Right lobe of liver (tissue), 6 donors: ENCODE measurements at places on chromosomes 2 and 18. TPM values are rescaled to one million over a fixed set of nuclear protein-coding genes. Genes with fewer than 3 reads are reported as not detected.

The RUFY4 gene
- not detected for total RNA-seq

The CCDC141 gene
- 0.88 TPM for total RNA-seq

DNA sequence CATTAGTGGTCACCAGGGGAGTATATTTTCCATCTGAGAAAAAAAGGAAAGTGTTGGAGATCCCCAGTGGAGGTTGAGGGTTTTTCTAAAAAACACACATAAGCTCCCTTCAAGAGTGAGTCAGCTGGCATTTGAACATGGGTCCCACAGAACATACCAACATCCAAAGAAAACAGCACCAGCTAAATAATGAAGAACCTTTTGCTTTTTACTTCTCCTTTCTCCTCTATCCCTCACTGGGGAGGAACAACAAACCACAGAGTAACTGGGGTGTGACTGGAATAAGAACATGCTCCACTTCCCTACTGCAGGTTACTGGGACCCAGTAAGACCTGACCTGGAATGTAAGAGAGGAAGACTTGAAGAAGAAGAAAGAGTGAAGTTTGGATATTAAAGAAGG, 56.5 kb upstream of the RAPH1 start:
- no peak for DNase-seq

- no peak for DNase-seq
Observed at GRCh38 chr2:67945940-67946339, 116.9 kb downstream of the C1D start.

DNA sequence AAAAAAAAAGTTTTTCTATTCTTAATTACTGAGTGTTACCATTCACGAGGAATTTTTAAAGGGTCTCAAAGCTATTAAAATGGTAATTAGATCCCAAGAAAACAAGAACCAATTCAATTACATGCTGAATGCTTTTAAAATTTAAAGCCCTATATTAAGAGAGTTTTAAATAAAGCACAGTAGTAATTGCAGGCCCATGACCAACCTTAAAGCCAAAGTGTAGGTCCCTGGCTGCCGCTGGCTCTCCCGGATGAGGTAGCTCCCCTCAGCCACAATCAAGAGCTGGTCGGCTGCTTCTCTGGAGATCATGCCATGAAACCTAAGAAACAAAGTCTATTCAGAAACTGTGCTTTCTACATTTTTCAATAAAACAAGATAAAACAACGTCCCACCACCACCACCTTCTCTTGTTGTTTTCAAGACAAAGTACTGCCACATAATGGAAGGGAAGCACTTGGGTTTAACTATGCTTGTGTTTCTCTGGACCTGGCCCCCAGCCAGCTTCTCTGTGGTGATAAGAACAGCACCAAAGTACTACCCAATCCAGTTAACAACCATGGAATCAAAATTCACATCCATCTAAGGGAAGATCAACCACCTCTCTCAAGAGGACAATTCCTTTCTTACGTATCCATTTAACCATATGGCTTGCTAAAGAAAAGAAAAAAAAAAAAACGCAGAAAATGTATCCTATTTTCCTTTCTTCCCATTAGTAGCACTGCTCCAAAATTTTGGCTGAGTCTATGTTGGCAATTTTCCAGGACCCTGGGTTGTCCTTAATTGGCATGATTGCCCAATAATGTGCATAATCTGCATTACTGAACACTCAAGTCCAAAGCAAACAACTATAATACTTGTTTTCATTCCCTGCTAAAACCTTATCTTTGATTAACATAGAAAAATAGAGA, 90.1 kb downstream of the CHN1 start:
- DNase-seq = no peak

- no peak for DNase-seq
Observed at GRCh38 chr18:76572518-76573247, 77.6 kb upstream of the ZNF516 start.

DNA sequence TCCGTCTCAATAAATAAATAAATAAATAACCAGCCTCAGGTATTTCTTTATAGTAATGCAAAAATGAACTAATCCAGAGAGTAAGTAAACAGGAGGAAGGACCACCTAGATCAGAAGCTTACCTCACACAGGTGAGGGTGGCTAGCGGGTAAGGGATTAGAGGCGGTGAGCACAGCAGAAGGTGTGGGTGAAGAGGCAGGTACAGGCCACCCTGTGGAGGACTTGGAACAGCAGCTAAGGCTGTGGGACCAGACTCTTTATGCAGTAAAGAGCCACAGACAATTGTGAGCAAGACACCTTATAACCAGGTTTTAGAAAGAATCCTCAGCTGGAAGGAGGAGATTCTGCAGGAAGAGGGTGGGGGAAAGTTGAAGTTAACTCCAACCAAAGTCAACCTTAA, 34.2 kb upstream of the TTR start:
- no peak for DNase-seq

The CHRND gene
- total RNA-seq = not detected

DNA sequence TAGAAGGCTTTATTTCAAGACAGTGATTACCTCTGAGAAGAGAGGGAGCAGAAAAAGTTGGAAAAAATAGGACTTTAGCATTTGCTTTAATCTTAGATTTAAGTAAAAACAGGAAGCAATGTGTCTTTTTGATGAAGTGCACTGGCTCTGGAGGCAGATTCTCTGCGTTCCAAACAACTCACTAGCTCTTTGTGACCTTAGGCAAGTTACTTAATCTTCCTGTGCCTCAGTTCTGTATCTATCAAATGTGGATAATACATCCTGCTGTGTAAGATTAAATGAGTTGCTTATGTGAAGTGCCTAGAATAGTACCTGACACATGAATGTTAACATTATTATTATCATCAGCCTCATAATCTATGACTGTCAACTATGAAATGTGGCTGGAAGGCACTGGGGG, 42.3 kb downstream of the RPRD1A start:
- DNase-seq = no peak

The ERFE gene
- total RNA-seq = not detected

The RFX8 gene
- total RNA-seq = not detected

DNA sequence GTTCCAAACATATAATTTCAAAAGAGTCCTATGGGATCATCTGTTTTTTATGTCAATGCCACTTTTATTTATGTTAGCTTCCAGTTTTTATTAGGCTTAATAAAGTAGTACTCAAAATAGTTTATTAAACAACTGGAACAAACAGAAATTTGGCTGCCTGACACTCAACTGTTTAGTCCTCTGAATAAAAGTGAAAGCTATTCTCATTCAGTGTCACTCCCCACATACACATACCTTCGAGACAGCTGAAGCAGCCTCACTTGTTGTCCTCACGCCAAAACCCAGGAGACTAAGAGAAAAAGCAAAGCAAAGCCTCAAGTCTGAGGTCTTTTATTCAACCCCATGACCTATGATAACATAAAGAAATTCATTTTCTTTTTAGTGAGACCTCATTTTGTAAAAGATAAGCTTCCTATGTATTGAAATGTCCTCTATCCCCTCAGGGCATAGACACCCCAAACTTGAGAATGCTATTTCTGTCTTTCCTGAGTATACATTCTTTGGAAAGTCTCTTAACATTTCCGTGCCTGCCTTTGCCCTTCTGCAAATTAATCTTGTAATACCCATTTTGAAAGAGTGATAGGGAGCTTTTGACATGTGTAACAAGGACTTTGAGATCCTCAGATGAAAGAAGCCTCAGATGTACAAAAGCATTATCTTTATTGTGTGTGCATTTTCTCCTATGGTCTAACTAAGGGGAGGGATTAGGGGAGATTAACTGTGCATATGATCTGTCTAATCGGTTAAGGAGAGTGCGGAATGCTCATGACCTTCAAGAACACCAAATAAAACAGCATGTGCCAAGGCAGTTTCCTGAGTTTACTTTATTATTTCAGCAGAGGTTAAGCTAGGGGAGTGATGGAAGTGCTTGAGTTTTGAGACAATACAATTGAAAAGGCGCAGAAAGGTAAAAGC, 1523.7 kb upstream of the PIK3C3 start:
- no peak for DNase-seq

GRCh38 chr18:24600076-24600654, 139.7 kb downstream of the HRH4 start:
- no peak for DNase-seq

DNA sequence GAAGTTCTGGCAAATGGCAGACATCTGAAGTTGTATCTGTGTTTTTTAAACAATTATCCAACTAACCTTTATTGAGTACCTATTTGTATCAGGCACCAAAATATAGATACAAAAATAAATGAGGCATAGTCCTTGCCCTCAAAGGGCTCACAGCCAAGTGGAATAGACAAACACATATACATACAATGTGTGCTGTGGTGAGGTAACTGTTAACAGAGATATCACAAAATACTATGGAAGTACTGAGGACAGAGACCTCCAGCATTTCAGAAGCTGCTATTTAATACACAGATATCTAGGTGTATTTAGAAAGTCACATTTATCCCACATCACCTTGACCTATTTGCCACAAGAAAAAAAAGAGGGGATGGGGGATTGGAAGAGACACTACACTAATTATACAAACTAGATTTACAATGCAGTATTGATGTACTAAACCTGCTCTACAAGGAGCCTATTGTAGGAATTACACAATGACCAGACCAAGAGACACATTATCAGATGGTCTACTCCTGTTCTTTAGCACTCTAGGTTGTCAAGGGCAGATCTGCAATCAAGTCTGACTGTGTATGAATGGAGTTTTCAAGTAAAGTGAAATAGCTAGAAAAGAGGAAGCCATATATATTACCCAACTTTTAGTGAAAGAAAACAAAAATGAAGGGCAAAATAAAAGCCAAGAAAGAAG, 62.2 kb downstream of the SPIRE1 start:
- no peak for DNase-seq

GRCh38 chr2:196307775-196308305, 136.5 kb upstream of the STK17B start:
- DNase-seq = no peak

The TMEM247 gene
- not detected for total RNA-seq

GRCh38 chr2:63581298-63581961, 6.8 kb downstream of the WDPCP start:
- DNase-seq = peak; percentile 30

- DNase-seq = no peak
Observed at GRCh38 chr18:62332964-62333695, 8.0 kb downstream of the TNFRSF11A start.
